Stimulated activated CD8-positive, alpha-beta memory T cell treated with anti-CD3 and anti-CD28 coated beads, Interleukin-12 subunit alpha, Interleukin-12 subunit beta, amount 100 ng/mL, for 4 hours (primary cell): ENCODE measurements at places on chromosomes 5 and 9.

DNA sequence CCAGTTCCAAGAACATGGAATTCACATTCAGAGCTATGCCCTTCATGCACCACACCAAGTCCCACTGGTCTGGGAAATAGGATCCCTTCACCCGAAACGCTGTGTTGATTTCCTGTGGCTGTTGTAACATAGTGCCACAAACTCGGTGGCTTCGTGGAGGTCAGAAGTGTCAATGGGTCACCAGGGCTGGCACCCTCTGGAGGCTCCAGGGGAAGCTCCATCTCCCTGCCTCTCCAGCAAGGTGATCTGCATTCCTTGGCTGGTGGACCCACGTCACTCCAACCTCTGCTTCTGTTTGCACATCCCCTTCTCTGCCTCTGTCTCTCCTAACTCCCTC, 28.9 kb upstream of the ALDH1B1 start:
- DNase-seq: no peak

DNA sequence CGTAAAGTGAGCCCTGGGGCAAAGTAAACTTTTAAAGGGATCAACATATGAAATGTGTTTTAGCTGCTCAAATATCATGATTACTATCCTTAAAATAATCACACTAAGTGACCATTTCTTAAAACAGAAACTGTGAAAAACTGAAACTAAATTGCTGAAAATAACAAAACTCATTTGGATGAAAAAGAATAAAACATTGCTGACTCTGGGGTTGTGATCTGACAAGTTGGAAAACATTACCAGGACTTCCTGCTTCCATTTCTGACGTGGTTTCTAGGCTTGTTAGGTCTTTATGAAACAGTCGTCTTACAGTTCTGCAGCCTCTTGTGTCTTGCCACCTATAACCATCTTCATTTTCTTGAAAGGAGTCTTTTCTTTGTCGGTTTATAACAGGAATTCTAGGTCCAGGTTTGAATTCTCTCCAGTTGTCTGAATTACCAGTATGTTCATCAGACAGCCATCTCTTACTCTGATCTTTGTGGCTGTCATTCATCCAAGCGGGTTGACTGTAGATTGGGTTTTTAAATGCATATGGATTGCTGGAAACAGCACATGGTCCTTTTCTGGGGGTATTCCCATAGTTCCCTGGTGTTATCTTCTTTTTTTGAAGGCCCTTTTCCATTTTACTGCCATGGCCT, 1.7 kb downstream of the TUT7 start:
- no peak for DNase-seq

DNA sequence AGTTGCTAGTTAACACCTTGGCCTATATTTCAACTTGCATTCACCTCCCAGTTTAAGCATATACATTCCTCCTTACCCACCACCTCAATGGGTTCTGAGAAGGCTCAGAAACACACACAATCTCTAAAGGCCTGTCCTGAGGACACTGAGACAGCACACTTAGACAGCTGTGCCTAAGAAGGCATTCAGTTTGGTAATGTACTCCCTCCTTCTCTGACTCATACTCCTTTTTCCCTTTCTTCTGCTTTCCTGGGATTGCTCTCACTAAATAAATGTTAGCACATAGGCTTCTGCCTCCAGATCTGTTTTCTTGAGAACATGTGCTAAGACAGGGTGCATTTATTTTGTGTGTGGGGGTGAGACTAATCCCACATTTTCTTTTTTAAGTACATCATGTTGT, 456.8 kb upstream of the CDH6 start:
- DNase-seq: no peak

DNA sequence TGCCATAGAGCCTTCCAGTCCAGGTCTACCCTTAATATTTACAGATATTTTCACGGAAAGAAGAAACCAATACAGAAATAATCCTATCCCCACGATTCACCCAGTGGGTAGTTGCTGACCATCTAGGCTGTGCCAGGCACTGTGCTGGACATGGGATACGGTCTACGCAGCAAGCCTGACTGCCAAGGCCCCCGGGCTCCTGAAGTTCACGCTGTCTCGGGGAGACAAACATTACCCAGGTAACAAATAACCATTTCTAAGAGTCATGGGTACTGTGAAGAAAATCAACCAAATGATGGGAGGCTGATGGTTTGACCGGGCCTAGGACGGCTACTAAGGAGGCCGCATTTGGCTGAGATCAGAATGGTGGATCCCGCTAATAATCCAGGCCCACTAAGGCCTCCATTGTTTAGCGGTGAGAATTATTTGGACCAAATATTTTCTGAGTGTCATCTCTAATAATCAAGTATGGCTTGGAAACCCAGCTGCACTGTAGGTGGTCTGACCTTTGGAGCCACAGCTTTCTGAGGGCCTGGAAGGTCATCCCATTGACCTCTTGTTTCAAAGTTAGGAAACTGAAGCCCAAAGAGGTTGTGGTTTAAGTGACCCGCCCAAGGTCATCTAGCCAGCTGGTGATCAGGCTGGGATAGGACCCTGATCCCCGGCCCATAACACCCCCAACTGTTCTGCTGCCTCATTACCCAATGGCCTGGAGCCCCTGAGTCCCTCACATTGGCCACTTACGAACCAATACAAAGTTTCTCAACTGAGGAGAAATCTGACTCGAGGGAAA, 82.4 kb downstream of the AK8 start:
- DNase-seq: no peak

GRCh38 chr5:168481330-168481788, 4.9 kb upstream of the RARS1 start:
- DNase-seq: no peak

GRCh38 chr5:107941036-107941435, 270.3 kb upstream of the EFNA5 start:
- DNase-seq: no peak

DNA sequence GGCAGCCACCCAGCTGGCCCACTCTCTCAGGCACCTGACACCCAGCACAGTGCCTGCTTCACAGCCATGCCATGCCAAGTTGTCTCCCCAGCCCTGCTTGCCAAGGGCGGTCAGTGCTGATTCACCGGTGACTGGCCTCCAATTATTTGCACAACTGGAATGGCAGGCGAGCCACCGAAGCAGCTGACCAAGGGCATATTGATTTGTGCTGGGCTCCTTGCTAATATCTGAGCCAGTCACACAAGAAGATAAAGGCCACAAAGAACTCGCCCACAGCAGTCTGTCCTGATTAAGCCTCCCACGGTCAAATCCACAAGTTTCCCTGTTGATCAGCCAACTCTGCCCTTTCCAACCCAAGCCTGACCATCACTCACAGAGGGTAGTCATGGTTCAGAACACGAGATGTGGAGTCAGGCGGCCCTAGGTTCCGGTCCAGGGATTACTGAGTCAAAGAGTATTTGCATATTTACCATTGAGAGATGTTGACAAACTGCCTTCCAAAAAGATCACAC, 6.4 kb upstream of the EEIG1 start:
- DNase-seq: no peak

- DNase-seq: no peak
These were observed 593.1 kb downstream of the MAT2B start for GRCh38 chr5:164098531-164098930.

DNA sequence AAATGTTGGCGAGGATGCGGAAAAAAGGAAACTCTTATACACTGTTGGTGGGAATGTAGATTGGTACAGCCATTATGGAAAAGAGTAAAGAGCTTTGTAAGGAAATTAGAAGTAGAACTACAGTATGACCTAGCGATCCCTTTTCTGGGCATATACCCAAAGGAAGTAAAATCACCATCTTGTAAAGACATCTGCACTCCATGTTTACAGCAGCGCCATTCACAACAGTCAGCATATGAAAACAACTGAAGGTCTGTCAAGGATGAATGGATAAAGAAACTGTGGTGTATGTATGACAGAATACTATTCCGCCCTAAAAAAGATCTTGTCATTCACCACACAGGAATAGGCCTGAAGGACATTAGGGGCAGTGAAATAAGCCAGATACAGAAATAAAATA, 27.7 kb upstream of the SLC25A51 start:
- DNase-seq: no peak

DNA sequence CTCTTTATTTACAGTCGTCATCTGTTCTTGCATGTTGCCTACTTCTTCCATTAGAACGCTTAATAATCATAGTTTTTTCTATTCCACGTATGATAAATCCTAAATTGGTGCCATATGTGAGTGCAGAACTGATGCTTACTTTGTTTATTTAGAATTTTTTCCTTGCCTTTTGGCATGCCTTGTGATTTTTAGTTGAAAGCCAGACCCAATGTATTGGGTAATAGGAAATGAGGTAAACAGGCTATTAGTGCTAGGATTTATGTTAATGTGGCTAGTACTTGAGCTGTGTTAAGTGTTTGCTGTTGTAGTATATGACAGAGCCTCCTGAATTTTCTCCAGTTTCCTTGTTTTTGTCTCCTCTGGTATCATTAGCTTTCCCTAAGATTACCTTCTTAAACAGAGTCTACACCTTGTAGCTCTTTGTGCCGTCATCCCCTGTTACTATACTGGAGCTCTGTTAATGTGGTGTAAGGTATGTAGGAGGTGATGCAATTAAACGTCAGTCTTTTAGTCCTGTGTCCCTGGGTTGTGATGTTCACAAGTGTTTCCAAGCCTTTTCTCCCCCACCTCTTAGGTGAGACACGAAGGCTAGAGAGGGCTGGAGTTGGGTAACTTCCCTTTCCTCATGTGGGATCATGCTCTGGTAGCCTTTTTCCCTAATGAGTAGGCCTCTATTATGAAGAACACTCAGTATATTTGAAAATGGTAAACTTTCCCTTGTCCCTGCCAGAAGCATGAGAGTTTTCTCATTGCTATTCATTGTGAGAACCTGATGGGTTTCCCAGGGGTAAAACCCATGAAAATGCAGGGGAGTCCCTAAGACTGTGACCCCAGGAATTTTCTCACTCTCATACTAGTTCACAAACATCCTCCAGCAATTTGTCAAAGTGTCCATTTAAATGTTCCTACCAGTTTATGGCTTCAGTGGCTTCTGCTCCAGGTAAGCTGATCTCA, 21.2 kb downstream of the SPATA31D3 start:
- DNase-seq: no peak

GRCh38 chr5:24525414-24525813, 119.4 kb downstream of the CDH10 start:
- DNase-seq: no peak

- DNase-seq: no peak
These were observed 759.7 kb downstream of the BRINP1 start for GRCh38 chr9:118609355-118610044.

GRCh38 chr9:117205806-117206205, 209.1 kb downstream of the ASTN2 start:
- no peak for DNase-seq

DNA sequence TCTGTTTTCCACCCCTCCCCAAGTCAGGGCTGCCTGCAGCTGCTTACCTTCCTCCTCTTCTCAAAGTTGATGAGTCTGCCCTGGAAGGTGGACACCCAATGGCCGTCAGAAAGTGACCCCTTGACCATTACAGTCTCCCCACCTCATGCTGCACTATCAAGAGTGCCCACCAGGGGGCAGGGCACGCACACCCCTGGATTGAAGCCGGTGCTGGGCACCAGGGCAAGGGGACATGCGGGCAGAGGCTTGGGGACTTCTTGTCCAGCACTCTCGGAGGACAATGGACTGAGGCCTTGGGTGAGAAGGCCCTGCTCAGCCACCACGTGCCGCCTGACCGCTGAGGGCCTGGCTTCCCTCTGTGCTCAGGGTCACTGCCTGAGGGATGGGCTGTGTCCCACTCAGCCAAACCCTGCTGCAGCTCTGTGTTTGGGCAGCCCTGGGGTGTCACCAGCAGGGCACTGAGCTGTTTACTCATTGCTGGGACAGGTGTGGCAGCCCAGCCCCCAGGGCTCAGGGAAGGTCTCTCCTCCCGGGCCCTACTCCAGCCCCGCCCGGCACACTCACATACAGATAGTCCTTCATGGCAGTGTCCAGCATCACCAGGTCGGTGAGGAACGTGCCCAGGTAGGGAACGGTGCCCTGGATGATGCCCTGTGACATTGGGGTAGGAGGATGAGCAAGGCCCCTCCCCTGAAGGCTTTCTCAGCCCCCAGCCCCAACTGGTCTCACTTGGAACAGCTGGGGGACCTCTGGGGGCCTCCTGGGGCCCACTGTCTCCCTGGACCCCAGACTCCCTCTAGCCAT, 17.7 kb downstream of the RALGDS start:
- no peak for DNase-seq

DNA sequence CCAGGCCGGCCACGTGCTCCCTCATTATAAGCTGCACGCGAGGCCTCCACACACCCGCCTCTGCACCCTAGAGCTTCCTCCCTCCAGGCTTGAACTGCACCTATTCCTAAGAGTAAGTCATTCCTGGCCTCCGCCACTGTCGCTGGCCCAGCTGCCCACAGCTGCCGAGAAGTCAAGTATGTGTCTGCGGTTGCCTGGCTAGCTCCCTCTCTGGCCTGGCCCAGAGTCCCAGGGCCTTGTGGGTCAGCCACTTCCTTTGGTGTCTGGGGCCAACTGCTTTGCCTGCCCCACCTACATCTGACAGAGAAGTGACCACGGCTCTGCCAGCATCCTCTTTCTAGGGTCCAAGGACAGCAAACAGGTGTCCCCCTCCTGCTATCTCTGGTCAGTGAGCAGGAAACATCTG, 18.3 kb downstream of the ABO start:
- DNase-seq: no peak

GRCh38 chr5:31890046-31890445, 251.1 kb downstream of the PDZD2 start:
- DNase-seq: no peak

DNA sequence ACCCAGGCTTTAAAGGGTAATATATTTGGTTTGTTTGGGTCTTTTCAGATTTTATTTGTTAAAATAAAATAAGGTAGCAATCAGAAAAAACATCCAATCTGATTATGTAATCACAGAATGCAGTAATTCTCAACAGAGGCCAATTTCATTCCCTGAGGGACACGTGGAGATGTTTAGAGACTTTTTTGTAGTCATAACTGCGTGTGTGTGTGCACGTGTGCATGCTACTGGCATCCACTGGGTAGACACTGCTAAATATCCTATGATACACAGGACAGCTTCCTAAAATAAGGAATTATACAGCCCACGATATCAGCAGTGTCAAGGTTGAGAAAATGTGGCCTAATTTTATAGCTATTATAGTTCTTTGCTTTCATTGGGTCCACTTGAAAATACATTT, 180.8 kb upstream of the KLF9 start:
- DNase-seq: no peak

GRCh38 chr9:98312365-98312764, 56.9 kb upstream of the TBC1D2 start:
- DNase-seq: no peak

- no peak for DNase-seq
These were observed 382.2 kb upstream of the TLE4 start for GRCh38 chr9:79189511-79189924.

DNA sequence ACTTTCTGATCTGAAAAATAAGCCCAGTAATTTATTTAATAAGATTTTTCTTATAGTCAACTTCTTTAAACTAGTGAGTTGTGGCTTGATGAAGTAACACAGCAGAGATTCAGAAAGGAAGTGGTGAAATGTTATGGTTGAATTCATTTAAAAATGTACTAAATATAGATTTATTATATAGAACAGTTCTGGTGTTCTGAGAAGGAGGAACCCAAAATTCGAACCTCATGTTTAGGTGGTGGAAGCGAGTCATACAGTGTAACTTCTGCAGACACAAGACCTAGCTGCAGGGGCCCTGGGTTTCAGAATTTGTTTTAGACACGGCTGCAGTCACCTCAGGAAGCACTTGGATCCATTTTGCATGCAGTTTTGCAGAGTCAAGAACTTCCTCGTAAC, 188.2 kb downstream of the TRIO start:
- no peak for DNase-seq
